ENCODE measurements at places on chromosomes 13 and 19. TPM values are rescaled to one million over a fixed set of nuclear protein-coding genes. Genes with fewer than 3 reads are reported as not detected.

- no peaks in the 10 kb centered on the region for H3K36me3 ChIP-seq
- H3K27ac ChIP-seq, result no peak overlapping the region
- H3K4me3 ChIP-seq, result no peak overlapping the region
- H3K27me3 ChIP-seq, result peaks cover 11% of the 10 kb centered on the region
- peaks cover 19% of the 10 kb centered on the region for H3K4me1 ChIP-seq
- no peak for DNase-seq
Measured at GRCh38 chr19:35212241-35212640, 16.3 kb downstream of the FAM187B start.

DNA sequence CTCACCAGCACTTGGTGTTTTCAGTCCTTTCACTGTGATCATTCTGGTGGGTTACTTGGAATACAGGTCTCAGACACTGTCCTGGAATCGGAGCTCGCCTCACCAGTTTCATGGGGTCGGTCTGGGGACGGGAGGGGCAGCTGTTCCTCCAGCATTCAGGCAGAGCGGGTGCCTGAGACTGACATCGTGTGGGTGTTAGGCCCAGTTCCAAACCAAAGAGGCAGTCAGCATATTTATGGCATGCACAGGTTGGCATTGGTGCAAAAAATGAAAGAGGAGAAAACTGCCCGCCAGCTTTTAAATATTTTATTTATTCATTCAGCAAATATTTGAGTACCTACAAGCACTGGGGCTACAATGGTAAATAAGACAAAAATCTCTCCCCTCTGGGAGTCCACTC lies 20.1 kb downstream of the PLEKHF1 start:
- H3K4me1 ChIP-seq, result peaks cover 28% of the 10 kb centered on the region
- no peaks in the 10 kb centered on the region for H3K27me3 ChIP-seq
- no peak for DNase-seq

GRCh38 chr13:96460609-96461008 lies 370.7 kb downstream of the HS6ST3 start:
- no peaks in the 10 kb centered on the region for H3K27me3 ChIP-seq
- H3K36me3 ChIP-seq, result no peaks in the 10 kb centered on the region
- no peak overlapping the region for H3K27ac ChIP-seq

DNA sequence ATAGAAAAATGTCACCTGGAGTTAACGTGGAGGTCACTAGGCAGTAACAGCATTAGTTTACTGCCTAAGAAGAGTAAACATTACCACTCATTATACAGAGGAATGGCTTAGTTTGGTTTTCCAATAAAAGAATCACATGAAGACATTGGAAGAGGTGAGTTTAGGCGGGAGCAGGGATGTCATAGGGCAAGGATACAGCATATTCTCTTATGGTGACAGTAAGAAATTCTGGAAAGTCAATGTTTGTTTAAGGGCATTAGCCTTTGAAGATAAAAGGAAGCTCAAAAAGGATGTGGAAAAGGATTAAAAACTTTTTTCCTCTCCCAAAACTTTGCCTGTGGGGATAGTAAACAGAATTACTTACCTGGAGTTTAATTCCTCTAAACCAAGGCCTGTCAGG lies 4.1 kb downstream of the POLR1D start:
- peaks cover 28% of the 10 kb centered on the region for H3K36me3 ChIP-seq
- peaks cover 3% of the 10 kb centered on the region for H3K27me3 ChIP-seq
- no peak for DNase-seq
- peaks cover 31% of the 10 kb centered on the region for H3K4me1 ChIP-seq
- no peak overlapping the region for H3K4me3 ChIP-seq

DNA sequence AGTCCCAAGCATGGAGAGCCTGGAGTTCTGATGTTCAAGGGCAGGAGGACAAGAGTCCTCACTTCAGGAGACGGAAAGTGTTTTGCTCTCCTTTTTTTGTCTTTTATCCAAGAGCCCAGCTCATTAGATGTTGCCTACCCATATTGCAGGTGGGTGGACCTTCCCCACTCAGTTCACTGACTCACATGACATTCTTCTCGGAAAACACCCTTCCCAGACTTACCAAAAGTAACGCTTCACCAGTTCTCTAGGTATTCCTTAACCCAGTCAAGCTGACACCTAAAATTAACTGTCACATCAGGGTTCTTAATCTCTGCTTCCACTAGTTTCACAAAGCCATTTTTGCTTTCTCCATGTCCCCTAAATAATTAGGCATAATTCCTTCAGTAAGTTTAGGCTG lies 2215.4 kb upstream of the PCDH20 start:
- H3K4me3 ChIP-seq, result no peak overlapping the region
- no peak for DNase-seq
- no peaks in the 10 kb centered on the region for H3K27me3 ChIP-seq
- no peaks in the 10 kb centered on the region for H3K4me1 ChIP-seq

DNA sequence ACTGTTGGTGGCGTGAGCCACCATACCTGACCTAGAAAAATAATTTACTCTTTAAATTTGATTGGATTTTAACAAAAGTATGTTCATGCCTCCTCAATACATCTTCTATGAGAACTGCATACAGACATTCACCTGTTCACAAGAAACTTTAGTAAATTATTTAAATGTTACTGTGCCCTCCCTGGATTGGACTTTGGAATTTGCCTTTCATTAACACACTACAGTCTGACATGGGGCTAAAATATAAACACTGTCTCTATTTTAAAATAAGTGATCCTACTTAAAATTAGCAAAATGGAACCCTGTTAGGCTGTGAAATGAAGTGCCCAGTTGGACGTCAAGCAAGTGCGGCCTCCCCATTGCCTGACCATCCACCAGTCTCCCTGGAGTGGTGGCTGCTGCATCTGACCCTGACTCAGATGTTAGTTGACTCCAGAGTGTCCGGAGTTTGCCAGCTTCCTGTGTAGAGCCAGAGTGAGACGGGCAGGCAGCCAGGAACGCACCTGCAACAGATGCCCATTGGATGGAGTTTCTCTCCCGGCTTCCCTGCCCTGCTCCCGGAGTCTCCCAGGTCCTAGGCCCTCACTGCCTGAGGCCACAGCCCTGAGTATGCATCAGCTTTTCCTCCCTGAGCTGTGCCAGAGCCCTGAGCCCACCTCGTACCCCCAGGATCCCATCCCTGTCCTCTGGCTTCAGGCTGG lies 45.9 kb upstream of the ATP11A start:
- no peaks in the 10 kb centered on the region for H3K36me3 ChIP-seq
- no peaks in the 10 kb centered on the region for H3K4me1 ChIP-seq
- DNase-seq, result no peak
- no peak overlapping the region for H3K27ac ChIP-seq
- H3K4me3 ChIP-seq, result no peak overlapping the region

- peak overlapping the region; percentile 97 for H3K4me3 ChIP-seq
- peak overlapping the region; percentile 100 for H3K27ac ChIP-seq
- H3K27me3 ChIP-seq, result peaks cover 23% of the 10 kb centered on the region
- H3K36me3 ChIP-seq, result peaks cover 12% of the 10 kb centered on the region
- no peak for DNase-seq
Measured at GRCh38 chr19:42075364-42075615, 676 bp upstream of the ZNF574 start.

The CGB3 gene
- total RNA-seq, result not detected

The ZNF430 gene
- total RNA-seq, result 7.2 TPM

The SGCG gene
- not detected for total RNA-seq

The ZNF568 gene
- 6.8 TPM for total RNA-seq

The FFAR2 gene
- total RNA-seq, result not detected

Measured in HFFc6 (cell line).